ENCODE measurements at places on chromosomes 12 and 14. TPM values are rescaled to one million over a fixed set of nuclear protein-coding genes. Genes with fewer than 3 reads are reported as not detected.

- peak; percentile 90 for DNase-seq
Observed at GRCh38 chr12:62934799-62935674, at the start of gene PPM1H. PPM1H (minus strand) TSS chr12:62935150; CDS start chr12:62934736, 414 bp downstream.

DNA sequence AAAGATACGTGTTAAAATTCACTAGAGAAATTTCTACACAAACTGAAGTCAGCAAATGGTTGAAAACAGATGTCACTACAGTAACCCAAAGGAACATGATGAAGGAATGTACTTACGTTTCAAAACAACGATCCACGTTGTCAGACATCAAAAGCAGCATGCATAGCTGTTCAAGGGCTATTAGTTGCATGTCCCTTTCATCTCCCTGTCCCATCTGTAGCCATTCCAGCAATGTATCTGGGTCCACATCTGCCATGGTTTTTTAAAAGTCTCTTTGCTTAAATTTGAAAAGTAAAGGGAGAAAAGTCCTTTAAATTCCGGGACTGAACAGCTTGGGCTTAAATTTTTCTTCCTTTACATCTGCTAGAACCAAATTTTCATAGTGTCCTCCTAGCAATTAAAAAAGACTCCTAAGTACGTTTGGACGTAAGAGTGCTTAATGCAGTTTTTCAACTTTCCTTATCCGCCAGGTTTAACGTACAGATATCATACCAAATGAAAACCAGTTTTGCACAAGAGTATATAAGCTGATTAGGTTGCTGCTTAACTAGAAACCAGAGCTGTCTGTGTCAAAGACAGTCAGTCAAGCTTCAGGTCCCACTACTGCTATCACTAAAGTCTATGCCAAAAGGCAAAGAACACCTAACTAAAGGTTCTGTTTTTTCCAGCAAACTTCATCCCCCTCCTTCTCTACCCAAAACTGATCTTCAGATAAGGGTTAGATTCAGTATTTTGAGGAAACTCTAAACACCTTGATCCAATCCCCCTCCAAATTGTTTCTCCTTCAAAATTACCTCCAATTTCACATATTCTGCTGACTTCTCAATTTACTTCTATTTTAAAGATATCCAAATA is 1.7 kb downstream of the HECTD1 start:
- DNase-seq: no peak

DNA sequence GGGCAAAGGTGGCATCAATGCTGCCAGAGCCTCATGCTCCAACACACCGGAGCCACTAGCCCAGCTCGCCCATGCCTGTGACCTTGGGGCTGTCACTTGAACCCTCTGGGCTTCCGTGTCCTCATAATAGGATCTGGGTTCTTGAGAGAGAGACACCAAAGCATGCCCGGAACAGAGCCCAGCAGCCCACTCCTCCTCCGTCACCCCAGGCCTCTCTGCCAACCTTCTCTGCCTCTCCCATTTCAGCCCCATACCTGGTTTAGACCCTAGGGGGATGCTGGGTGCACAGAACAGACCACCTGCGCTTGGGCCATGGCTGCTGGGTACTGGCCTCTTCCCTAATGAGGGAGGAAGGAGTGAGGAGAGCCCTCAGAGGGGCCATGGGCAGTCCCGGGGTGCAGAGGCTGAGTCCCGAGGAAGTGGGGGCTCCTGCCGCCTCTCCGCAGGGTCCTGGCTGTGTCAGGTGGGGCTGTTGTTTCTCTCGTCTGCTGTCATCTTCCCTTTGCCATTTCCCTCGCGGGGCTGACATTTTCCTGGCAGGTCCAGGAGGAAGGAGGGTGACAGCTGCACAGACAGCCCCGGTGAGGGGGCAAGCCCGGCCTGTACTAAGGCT is 172.4 kb upstream of the RTL1 start:
- no peak for DNase-seq

DNA sequence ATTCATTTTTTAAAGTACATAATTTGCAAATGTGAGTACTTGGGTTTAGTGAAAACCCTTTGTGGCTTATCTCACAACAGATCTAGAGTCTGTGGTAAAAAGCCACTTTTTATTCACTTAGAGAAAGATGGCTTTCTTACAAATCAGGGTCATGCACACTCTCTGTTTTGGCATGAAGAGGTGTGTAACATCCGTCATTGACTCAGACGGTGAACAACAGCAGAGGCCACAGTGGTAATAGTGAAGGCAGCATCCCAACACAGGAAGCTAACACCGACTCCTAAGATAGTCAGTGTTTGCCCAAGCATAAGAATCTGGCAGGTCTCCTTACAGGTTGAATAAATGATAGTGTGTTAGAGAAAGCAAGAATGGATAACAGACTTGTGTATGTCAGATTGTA is 593.0 kb downstream of the SOX5 start:
- DNase-seq: no peak

- no peak for DNase-seq
Observed at GRCh38 chr14:83611906-83612390, 1918.0 kb upstream of the FLRT2 start.

DNA sequence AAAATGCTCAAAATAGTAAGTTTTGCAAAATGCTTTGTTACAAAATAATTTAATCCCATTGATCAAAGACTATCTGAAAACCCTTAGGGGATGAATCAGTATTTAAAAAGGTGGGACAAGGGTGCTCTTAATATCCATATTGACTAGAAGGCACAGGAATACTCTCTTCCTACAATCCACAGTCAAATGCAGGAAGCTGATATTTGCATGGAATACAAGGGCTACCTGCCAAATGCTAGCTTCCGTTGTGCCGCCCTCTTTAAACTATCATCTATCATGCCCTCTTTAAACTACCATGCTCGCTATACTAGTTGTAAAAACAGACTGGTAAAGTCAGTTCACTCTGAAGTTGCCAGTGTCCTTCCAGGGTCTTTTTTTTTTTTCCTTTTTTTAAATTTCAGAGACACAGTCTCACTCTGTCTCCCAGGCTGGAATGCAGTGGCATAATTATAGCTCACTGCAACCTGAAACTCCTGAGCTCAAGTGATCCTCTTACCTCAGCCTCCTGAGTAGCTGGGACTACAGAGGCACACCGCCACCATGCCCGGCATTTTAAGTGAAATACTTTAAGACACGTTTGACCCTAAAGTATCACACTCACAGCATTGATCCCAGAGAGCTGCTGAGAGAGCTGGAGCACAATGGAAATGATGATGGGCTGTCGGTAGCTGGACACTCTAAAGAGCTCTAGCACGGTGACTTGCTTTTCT is 6.7 kb downstream of the SLC2A3 start:
- no peak for DNase-seq

- DNase-seq: peak; percentile 57
Observed at GRCh38 chr12:57110104-57111030, 795 bp downstream of the STAT6 start.

DNA sequence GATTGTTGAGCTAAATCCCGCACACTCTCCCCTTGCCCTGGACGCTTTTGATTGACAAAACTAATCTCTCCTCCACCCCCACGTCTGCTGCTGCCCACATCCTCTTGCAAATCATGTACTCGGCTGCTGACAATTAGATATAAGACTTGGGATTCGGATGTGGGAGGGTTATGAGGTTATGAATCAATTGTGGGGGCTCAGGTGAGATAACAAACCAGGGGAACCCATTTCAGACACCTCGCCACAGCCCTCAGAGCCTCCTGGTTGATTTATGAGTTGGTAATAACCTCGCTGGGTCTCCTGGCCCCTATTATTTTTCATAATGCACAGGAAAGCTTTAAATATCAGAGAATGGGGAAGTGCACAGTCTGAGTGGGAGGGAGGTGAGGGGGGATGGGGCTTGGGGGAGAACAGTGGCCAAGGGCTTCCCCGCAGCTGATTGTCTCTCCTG is 449.9 kb downstream of the DPF3 start:
- DNase-seq: no peak

GRCh38 chr14:105065280-105066228 is at the start of gene GPR132:
GPR132 (minus strand) TSS chr14:105065430; CDS start chr14:105055420, 10,010 bp downstream.
- peak; percentile 66 for DNase-seq

DNA sequence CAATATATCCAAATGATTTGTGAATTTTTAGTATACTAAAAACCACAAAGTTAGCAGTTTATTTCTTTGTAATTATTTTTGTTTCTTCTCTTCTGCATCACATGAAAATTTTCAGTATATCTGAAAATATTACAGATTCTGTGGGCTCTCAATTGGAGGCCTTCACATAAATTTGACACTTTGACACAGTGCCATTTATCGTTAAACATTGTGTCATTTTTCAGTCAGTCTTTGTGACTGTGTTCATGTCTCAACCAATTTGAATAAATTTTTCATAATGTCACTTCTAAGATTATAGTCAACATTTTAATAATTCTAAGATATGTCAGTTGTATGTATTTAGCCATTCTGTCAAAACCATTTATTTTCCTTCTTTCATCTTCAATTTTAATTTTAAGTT is 1303.0 kb downstream of the LRFN5 start:
- no peak for DNase-seq

DNA sequence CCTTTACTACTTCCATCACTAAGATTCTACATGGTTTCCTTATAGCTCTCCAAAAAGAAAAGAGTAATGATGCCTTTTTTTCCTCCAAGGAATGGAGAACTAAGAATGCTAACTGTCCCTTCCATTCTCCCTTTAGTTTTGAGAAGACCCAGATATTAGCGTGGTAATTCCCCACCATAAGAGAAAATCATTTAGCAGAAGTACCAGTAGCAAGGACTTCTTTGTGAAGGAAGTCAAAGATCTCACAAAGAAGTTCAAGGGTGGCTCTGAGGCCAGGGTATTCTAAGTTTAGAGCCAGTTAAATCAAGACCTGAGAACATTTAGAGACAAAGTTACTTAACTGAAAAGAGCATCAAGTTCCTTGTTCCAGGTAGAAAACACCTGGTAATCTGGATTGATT is 7.3 kb downstream of the USP15 start:
- no peak for DNase-seq

Gene TAC3
- total RNA-seq: 0.52 TPM

Gene SNX6
- total RNA-seq: 66.7 TPM

Gene COCH
- 0.37 TPM for total RNA-seq

Gene KRT74
- not detected for total RNA-seq

Gene HOXC12
- not detected for total RNA-seq

Gene MVK
- total RNA-seq: 40.5 TPM

All from mucosa of gallbladder (tissue), 1 donor.